Activated naive CD8-positive, alpha-beta T cell treated with anti-CD3 and anti-CD28 coated beads, Interleukin-2, amount 10 ng/mL, durations not matched to agents 7 days and 5 days (primary cell): ENCODE measurements at places on chromosomes 7 and 10. TPM values are rescaled to one million over a fixed set of nuclear protein-coding genes. Genes with fewer than 3 reads are reported as not detected.

The ZNF365 gene
- 0.94 TPM for total RNA-seq

The NANOS1 gene
- 0.45 TPM for total RNA-seq

The WDR86 gene
- total RNA-seq = 4.0 TPM

The TBC1D12 gene
- 0.17 TPM for total RNA-seq

The SMKR1 gene
- total RNA-seq = 1.3 TPM
